ENCODE measurements at places on chromosomes 5 and 9.
A peak's percentile ranks its signal among the peaks of the same experiment; 100 is the strongest.

- no peak for DNase-seq
These were observed 132.5 kb downstream of the OLFM1 start for GRCh38 chr9:135219676-135220600.

DNA sequence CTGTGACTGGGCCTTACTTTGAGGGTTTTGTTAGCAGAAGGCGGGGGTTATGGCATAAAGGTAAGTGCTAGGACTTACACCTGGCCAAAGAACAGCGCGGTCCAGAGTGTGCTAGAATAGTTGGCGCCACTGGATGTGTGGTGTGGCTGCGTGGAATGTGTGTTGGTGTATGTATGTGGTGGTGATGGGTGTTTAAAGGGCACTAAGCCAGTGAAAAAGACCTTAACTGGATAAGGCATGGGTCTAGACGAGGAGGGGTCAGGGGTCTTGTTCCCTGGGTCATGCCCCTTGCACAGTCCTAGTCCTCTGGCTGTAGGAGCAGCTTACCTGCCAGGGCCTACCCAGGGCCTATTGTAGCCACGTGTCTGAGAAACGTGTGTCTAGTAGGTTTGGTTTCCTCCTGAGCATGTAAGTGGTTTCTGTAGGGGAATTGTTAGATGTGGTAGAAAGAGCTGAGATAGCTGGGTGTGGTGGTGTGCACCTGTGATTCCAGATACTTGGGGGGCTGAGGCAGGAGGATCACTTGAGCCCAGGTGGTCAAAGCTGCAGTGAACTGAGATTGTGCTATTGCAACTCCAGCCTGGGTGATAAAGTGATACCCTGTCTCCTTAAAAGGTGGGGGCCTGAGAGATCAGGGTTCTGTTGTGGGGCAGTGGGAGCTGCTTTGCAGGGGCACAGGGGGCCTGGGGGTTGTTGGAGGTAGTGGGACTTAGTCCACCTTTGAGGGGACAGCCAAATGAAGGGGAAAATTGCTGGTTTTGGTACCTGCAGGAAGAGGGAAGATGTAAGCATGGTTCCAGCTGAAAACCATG is 55.2 kb downstream of the HSPA4 start:
- DNase-seq, result no peak

DNA sequence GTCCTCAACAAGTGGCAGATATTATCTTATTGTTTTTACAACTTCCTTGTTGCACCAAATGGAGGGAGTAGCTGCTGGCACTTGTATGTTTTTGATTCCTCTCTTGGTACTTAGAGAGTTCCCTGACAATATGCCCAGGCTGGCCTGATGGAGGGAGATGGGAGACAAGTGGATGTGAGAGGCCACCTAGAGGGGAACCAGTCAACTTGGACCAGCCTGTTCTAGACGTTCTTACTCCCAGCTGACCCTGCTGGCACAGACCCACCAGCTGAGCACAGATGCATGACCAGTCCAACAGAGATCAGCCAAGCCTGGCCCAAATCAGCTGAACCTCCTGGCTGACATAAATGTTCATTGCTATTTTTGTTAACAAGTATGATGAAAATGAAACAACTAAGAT is 60.9 kb upstream of the GDNF start:
- DNase-seq, result peak; percentile 61

- DNase-seq, result no peak
These were observed 421.7 kb upstream of the KIF2A start for GRCh38 chr5:61884252-61884855.

DNA sequence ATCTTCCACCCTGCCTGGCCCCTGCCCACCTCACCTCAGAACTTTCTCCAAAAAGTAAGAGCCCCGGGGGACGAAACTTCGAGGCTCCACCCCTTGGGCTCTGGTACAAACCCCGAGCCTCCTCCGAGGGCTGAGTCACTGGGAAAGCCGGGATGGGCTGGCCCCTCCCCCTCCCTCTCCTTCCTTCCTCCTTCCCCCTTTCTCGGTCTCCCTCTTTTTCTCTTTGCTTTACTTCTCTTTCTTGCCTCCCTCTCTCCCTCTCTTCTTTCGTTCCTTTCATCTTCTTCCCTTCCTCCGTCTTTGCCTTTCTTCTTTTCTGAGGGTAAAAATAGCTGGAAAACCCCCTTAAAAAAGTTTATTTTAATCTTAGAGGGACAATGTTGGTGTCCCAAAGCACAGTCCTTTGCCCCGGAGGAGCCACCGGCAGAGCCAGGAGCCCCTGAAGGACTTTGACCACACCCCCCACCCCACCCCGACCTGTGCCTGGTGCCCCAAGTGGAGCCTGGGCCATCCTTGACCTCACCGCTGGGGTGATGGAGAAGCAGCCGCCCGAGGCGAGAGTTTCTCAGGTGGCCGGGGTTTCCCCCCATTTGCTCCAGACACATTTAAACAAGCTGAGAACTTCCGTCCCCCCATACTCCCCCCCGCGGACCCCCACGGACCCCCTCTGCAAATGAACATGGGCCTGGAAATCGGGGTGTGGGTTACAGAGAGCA is 5.7 kb upstream of the NOTCH1 start:
- DNase-seq, result no peak

- DNase-seq, result no peak
These were observed 282.3 kb downstream of the DEPDC1B start for GRCh38 chr5:60417500-60418181.
